Naive thymus-derived CD4-positive, alpha-beta T cell (primary cell): ENCODE measurements at places on chromosomes 7 and 10. TPM values are rescaled to one million over a fixed set of nuclear protein-coding genes. Genes with fewer than 3 reads are reported as not detected.

NCF1 gene
- 0.92 and 2.3 TPM in 2 replicates for total RNA-seq

DNA sequence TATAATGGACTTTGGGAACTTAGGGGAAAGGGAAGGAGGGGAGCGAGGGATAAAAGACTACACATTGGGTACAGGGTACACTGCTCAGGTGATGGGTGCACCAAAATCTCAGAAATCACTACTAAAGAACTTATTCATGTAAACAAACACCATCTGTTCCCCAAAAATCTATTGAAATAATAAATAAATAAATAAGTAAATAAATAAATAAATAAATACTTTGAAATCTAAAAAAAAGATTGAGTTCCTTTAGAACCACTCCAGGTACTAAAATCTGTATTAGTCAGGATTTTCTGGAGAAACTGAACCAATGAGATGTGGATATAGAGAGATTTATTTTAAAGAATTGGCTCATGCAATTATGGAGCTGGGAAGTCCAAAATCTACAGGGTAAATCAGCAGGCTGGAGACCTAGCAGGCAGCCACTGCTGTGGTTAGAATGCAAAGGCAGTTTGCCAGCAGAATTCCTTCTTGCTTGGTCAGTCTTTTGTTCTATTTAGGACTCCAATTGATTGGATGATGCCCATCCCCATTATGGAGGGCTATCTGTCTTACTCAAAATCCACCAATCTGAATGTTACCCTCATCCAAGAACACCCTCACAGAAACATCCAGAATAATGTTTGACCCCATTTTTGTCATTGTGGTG, 8.9 kb downstream of the IGFBP1 start:
- H3K4me3 ChIP-seq, result no peak overlapping the region
- H3K36me3 ChIP-seq, result no peaks in the 10 kb centered on the region
- no peaks in the 10 kb centered on the region for H3K27me3 ChIP-seq
- H3K27ac ChIP-seq, result no peak overlapping the region
- H3K4me1 ChIP-seq, result no peaks in the 10 kb centered on the region

GRCh38 chr7:83504330-83504729, 144.6 kb downstream of the SEMA3E start:
- no peaks in the 10 kb centered on the region for H3K4me1 ChIP-seq
- no peak overlapping the region for H3K27ac ChIP-seq
- DNase-seq, result no peak
- H3K36me3 ChIP-seq, result no peaks in the 10 kb centered on the region
- no peaks in the 10 kb centered on the region for H3K27me3 ChIP-seq
- H3K4me3 ChIP-seq, result no peak overlapping the region

STRIP2 gene
- 0.19 TPM for total RNA-seq
